ENCODE measurements at places on chromosomes 1 and 21.

DNA sequence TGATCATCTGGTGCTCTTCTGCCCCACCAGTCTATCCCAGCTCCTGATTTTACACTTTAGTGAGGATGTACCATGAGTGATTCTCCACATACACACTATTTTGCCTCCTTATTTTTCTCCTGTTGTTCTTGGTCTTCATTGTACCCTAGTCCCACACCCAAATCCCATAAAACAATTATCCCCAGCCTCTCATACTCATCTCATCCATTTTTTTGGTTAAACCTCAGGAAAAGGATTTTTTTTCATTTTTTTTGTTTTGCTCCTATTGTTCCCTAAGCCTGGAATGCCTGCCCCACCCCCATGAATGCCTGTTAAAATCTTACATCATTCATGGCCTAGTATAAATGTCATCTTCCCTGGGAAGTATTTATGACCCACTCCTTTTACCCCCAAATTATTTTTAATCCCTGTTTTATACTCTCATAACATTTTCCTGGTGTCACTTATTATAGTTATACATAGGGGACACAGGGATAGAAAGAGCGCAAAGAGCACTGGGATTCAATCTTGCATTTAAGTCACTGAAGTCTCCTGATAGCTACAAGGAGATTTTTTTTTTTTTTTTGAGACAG, 4.9 kb upstream of the LINGO4 start:
- DNase-seq: no peak

DNA sequence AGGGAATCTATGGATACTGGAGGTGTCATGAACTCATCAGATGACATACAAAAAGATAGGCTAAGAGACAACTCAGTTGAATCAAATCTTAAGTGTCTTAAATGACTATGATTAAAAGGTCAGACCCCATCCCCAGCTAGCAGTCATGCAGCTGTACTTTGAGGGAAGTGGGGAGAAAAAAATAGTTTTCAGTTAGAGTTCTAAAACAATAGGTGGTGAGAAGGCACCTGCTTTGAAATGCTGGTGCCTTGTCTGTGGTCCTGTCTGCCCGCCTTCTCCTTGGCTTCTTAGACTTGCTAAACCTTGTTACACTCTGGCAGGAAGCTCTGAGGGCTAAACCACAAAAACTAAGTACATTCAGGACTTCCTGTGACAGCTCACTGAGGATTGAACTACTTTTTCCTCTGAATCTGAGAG, 15.3 kb downstream of the CD2 start:
- peak; percentile 68 for DNase-seq

DNA sequence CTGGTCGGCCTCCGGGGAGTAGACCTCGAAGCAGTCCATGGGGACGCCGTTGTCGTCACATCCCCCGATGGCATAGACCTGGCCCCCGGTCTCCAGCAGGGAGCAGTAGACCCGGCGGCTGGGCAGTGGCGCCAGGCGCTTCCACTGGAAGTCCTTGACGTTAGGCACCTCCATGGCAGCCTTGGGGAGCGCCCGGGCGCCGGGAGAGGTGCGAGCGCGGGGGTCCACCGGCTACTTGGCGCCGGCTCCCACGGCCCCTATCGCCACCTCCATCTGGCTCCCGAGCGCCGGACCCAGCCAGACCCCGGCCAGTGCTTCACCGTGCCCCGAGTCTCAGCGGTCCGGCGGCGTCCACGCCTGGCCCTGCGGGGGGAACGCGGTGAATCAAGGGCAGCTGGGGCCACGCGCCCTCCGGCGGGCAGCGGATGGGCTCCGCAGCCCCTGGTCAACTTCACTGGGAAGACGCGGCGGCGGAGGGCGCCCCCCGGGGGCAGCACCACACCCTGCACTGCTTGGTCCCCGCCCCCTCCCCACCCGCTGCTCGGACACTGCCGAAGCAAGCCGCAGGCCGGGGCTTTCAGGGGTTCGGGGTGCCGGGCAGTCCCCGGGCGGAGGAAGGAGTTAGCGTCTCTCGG, 13.2 kb downstream of the KLHDC8A start:
- peak; percentile 17 for DNase-seq

DNA sequence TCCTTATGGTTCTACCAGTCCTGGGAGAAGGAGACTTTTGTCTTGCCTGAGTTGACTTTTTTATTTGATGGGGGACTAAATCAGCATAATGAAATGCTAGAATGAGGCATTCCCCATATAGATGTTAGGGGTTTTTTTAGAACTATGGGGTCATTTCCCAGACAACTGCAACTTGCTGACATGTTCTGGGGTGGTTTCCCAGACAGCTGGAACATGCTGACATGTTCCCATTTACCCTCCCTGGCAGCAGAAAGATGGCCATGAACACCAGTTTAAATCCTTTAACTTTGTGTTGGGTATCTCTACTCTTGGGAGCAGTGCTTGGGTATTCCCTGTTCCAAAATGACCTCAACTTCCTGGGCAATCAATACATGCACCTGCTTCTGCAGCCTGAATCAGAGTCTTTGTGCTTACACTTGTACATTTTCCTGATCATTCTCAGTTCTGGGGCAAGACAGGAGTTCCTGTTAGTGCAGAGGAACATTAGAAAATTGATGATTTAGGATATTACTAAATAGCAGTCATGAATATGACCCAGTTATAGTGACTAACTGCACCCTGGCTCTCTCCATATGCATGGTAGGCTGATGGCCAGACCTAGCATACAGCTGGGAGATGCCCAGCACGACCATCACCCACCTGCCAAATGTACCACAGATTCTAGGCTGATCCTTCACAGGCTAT, 75.4 kb upstream of the CD5L start:
- no peak for DNase-seq

Data from CD4-positive, alpha-beta T cell (primary cell).